ENCODE measurements at places on chromosomes 4 and X.
A peak's percentile ranks its signal among the peaks of the same experiment; 100 is the strongest.

DNA sequence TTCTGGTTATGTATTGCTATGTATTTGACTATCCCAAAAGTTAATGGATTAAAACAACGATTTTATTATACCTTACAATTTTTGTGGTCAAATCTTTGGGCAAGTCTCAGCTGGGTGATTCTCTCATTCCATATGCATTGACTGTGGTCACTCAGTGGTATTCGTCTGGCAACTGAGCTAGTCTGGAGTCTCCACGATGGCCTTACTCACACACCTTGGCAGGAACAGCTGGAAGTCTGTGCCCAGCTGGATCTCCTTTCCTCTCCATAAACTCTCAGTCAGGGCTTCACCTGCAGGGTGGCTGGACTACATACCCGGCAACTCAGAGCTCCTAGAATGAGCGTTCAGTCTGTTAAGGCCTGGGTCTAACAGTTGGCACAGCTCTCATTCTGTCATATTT lies 141.1 kb upstream of the WDFY3 start:
- DNase-seq, result no peak

- DNase-seq, result no peak
These were observed 20.0 kb upstream of the TMEM128 start for GRCh38 chr4:4267981-4268380.

- no peak for DNase-seq
These were observed 130.8 kb upstream of the SMIM31 start for GRCh38 chr4:164623099-164623498.

DNA sequence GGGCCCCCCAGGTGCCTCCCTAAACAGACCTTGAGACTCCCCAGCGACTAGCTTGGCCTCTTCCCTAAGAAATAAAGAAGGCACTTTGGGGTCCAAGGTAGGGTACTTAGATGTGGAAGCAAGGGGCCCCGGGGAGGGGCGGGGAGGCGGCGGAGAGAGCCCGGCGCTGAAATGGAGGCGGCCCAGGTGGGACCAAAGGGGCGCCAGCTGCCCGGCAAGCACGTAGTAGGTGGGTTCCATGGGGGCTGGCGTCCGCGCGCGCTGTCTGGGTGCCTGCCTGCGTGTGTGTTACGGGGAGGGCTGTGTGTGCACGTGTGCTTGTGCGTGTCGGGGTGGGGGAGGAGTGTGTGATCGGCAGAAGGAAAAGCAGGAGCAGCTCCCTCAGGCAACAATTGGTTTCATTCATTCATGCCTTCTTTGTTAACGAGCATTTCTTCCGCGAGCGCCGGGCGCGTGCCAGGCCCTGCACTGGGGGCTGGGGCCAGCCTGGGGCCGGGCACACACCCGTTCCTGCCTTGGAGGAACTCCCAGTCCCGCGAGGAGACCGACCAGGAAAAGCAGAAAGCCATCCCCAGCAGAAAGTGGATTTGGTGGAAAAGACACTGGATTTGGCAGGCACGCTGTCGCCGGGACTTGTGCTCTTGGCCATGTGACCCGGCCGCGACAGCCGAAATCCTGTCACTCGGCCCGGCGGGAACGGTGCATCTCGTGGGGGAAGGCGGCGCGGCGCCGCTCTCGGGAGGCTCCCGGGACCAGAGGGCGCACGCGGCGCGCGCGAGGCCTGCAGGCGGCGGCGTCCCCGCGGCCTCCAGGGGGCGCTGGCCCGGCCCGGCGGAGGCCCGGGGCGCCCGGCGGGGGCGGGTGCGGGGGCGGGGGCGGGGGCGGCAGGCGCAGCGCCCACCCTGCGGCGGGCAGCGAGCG lies 3.3 kb upstream of the DUSP9 start:
- DNase-seq, result no peak

- DNase-seq, result no peak
These were observed 37.0 kb downstream of the HPGDS start for GRCh38 chr4:94305466-94306225.

DNA sequence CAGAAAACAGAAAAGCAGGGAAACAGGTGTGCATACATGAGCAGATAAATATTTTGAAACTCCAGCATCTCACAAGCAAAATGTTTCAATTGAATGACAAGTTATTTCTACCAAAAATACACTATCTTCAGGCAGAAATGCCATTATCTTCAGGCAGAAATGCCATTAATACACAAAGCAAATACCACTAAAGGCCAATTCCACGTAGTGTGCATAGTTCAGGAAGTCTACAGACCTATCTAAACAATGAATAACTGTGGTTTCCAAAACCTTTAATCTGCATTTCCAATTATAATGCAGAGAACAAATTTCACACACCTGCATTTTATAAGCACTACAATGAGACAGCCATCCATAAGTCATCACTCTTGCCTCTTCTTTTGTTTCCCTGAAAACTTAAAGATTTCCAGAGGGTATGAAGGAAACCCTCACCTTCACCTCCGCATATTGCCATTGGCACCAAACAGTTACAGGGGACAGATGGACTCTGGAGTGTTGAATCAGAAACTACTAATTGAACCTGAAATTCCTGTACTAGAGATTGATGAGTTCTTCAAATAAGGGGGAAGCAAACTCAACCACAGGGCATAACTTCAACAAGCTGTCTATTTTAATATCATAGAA lies 179.0 kb downstream of the PDGFC start:
- no peak for DNase-seq

GRCh38 chr4:47639531-47639930 lies 154.5 kb downstream of the ATP10D start:
- DNase-seq, result no peak

- no peak for DNase-seq
These were observed 774 bp downstream of the FAM193A start for GRCh38 chr4:2537011-2537830.

DNA sequence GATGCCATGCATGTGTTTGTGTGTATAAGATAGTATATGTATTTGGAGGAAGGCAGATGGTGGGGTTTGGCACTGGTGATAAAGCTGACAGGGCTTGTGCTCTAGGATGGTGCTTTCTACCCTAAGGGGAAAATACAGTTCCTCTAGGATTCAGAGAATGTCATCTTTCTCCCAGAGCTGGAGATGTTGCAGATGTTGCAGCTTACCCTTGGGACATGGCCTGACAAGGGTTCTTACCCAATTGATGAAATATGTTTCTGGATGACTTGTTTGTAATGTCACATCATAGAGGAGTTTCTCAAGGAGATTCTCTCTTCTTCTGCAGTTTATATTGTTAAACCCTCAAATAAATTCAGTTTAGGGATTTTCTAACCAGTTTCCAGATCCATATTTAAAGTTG lies 52.5 kb upstream of the PITX2 start:
- no peak for DNase-seq

- DNase-seq, result peak; percentile 29
These were observed 10.0 kb downstream of the QRFPR start for GRCh38 chr4:121370729-121371325.

- DNase-seq, result no peak
These were observed 304.0 kb downstream of the MAPK10 start for GRCh38 chr4:86055898-86056297.

GRCh38 chr4:88285235-88285653 lies 883 bp upstream of the PPM1K start:
- DNase-seq, result no peak

- peak; percentile 13 for DNase-seq
These were observed 151.1 kb downstream of the PJA1 start for GRCh38 chrX:69014200-69014599.

DNA sequence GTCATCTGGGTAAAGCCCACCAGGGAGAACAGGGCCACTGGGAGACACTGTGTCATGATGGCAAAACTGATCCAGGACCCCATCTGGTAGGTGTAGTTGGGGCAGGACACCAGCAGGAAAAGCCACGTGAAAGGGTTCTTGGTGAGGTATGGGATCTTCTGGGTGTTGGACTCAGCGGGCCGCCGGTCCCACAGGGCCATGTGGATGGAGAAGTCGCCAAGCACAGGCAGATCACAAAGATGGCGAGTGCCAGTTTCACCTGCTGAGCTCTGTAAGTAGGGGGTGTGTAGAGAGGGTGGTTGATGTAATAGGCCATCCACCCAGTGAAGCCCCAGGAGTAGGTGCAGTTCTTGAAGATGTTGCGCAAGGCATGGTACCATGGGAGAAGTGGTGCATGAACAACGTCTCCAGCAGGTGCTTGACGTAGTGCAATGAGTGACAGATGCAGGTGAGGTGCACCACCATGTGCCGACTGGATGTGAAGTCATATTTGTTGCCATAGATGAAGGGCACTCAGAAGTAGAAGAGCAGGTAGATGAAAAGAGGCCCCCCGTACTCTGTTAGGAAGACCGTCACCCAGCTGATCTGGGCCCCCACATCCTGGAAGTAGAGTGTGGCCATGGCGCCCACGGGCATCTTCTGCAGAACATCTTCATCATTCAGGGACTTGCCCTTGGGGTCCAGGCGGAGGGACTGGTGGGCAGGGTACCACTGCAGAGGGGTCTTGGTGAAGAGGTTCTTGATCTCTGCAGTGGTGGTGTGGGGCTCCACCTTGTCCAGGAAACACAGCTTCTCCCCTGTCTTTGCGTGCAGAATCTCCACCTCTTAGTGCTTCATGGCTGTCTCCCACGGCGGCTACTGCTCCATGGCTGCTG lies 249.3 kb downstream of the ANKRD50 start:
- no peak for DNase-seq

DNA sequence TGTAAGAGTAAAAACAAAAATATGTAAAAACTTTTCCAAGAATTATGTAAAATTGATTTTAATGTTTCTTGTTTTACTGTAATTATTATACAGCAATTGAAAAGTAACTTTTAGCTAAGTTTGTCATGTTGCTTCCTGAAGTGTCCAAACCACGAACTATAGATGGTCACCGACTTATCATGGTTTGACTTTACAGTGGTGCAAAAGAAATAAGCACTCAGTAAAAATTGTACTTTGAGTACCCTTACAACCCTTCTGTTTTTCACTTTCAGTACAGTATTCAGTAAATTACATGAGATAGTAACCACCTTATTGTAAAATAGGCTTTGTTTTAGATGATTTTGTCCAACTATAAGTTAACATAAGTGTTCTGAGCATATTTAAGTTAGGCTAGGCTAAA lies 93.8 kb downstream of the SLC10A6 start:
- DNase-seq, result no peak

Data from lower leg skin (tissue), 4 donors.